ENCODE measurements at places on chromosomes 11 and 22. TPM values are rescaled to one million over a fixed set of nuclear protein-coding genes. Genes with fewer than 3 reads are reported as not detected.

OR52N4 gene
- total RNA-seq = not detected

OR8G1 gene
- not detected for total RNA-seq

CST6 gene
- total RNA-seq = not detected

FOLR2 gene
- total RNA-seq = not detected

MPPED2 gene
- total RNA-seq = not detected

SPTBN2 gene
- total RNA-seq = 15.1 TPM

FAM181B gene
- total RNA-seq = not detected

OR5A1 gene
- total RNA-seq = not detected

PSMC3 gene
- total RNA-seq = 242 TPM

SPI1 gene
- total RNA-seq = not detected

CYP2D6 gene
- 0.54 TPM for total RNA-seq

LGR4 gene
- 37.1 TPM for total RNA-seq

PDGFD gene
- 8.6 TPM for total RNA-seq

HPX gene
- total RNA-seq = 0.51 TPM

SCGB1C1 gene
- not detected for total RNA-seq

DKK3 gene
- total RNA-seq = 21.0 TPM

OR10A3 gene
- not detected for total RNA-seq

FGF4 gene
- total RNA-seq = not detected

SEPTIN3 gene
- 0.90 TPM for total RNA-seq

OR4D5 gene
- not detected for total RNA-seq

OR2D2 gene
- total RNA-seq = not detected
